Tracheal epithelial cell (primary cell): ENCODE measurements at places on chromosomes 6 and 20. TPM values are rescaled to one million over a fixed set of nuclear protein-coding genes. Genes with fewer than 3 reads are reported as not detected.

The C6orf141 gene
- total RNA-seq = 6.6 and 11.3 TPM in 2 replicates

The PPP1R14C gene
- 89.9 and 169 TPM in 2 replicates for total RNA-seq

The BPIFB4 gene
- total RNA-seq = not detected in 2 replicates

The LINC00237 gene
- total RNA-seq = not detected in 2 replicates

The SIGLEC1 gene
- not detected in 2 replicates for total RNA-seq

The KIF13A gene
- 28.9 and 36.0 TPM in 2 replicates for total RNA-seq

The PRDM13 gene
- not detected in 2 replicates for total RNA-seq

The KIF25 gene
- total RNA-seq = not detected in 2 replicates

The FAM135A gene
- 34.5 and 58.6 TPM in 2 replicates for total RNA-seq

The BTN2A1 gene
- total RNA-seq = 2.3 and 4.8 TPM in 2 replicates

The ADGRB3 gene
- total RNA-seq = under 0.01 TPM in 1 of 2 replicates, not detected in the other

The PDE7B gene
- total RNA-seq = 0.24 TPM in 1 of 2 replicates, not detected in the other

The TP53TG5 gene
- total RNA-seq = under 0.01 and 0.21 TPM in 2 replicates

The HLA-DRB5 gene
- total RNA-seq = under 0.01 TPM in 1 of 2 replicates, not detected in the other

The CFB gene
- total RNA-seq = 0.64 and 19.0 TPM in 2 replicates
